ENCODE measurements at places on chromosomes 16 and 17.

DNA sequence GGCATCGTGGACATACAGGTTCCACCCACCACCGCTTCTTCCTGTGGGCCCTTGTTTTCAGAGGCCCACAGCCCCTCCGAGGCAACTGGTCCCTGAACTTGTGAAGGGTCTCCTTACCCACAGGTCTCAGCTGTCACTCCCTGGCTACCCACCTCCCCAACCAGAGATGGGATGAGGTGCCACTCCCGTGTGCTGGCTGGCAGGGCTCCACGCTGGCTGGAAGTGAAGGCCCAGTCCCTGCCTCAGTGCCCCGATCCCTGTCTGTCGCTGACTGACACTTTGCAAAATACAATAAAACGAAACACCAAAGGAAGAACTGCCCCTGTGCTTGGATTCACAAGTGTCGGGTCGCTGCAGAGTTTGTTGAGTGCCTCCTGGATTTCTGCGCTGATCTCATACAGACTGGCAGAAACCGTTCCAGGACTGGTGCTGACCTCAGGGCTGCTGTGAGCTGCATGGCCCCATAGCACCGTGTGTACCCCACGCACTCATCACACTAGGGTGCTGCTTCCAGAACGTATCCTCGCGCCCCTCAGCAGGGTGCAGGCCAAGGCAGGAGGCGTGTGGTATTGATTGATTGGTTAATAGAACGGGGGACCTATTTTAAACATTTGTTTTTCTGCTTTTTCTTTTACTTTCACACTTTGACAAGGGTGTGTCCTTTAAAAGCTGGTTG is 57.0 kb downstream of the PGS1 start:
- ATAC-seq = no peak

- no peak for ATAC-seq
Measured at GRCh38 chr17:81335773-81336157, 40.7 kb upstream of the SLC38A10 start.

DNA sequence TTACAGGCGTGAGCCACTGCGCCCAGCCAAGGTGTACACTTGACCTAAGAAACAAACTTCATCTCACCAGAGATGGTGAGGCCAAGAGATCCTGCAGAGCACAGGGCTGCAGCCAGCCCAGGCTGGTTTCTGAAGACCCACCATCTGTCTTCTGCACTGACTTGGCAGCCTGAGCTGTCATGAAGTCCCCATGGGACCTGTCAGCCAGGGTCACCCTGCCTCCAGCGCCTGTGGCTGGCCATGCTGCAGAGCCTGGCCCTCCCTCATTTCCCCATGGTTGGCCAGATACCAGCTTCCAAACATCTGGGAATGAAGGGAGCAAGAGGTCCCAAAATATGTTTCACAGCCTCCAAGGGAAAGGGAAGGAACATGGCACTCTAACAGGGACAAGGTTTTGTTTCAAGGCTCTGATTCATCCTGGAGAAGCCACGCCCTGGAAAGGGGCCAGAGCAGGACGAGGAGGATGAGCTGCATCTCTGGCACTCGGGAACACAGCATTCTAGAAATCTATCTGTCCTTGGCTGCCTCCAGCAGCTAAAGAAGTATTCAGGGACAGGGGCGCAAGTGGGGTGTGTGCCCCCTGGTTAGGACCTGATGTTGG is 45.3 kb downstream of the DDX19A start:
- ATAC-seq = peak; percentile 54

DNA sequence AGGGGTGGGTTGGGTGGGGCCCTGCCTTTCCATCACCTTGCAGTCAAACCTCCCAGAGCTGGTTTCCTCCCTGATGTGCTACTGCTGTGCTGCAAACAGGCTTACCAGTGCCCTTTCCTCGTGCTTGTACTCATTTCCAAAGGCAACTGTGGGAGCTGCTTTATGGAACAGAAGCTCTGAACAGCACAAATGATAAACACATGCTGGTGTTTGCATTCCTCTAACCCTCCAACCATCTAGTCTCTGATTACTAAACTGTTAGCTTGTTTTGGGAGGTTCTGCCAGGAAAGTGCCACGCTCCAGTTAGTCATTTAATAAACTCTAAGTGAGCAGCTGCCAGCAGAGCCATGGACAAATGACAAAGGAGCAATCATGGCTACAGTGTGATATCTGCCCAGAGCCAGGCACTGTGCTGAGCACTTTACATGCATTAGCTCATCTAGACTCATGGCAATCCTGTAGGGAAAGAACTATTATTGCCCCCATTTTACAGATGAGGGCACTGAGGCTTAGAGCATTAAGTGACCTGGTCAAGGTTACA is 110.4 kb downstream of the VAT1L start:
- ATAC-seq = peak; percentile 80

DNA sequence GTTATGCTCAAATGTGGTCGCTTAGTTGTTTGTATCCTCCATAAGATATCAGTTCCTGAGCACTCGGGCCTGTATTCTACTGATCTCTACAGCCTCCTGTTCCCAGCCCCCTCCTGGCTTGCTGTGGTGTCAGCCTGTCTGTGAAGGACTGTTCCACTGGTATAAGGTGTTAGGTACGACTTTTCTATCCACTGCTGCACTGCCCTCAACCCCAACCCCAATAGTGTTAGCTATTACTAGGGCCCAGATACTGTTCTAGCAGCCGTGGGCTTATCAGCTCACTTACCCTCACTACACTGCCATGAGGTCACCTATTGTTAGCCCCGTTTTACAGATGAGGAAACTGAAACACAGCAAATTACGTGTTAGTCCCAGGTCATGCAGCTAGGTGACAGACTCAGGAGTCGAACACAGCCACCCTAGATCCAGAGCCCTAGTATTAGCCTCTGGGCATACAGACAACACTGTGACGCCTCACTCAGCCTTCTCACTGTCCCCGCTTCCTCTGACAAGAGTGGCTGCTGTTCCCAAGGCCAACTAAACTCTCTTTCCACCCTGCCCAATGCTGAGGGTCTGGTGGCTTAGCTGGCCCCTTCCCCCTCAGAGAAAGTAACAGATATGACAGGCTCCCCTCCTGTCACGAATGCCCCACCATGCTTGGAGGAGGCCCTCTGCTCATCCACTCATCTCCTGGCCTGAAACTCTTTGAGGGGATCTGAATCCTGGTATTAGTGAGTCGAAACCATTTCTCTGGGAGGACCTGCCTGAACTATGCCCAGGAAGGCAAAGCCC is 25.6 kb upstream of the ZNF652 start:
- ATAC-seq = no peak

DNA sequence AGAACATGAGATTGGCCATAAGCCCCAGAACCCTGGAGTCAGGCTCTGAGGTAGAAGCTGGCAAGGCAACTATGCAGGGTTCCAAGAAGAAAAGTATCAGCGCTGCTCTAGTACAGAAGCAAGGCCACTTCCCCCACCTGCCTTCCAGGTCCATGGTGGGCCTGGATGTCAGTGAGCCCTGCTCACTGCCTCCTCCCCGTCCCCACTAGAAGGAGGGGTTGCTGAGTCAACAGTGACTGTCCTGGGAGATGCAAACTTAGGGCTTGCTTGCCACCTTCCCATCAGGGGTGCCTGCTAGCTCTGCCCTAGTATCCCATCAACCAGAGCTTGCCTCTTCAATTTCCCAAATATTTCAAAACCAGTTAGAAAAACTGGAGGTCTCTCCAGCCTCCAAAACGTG is 29.6 kb upstream of the SREBF1 start:
- ATAC-seq = no peak

GRCh38 chr17:3658784-3659449 is 9.5 kb downstream of the TAX1BP3 start:
- ATAC-seq = peak; percentile 1

DNA sequence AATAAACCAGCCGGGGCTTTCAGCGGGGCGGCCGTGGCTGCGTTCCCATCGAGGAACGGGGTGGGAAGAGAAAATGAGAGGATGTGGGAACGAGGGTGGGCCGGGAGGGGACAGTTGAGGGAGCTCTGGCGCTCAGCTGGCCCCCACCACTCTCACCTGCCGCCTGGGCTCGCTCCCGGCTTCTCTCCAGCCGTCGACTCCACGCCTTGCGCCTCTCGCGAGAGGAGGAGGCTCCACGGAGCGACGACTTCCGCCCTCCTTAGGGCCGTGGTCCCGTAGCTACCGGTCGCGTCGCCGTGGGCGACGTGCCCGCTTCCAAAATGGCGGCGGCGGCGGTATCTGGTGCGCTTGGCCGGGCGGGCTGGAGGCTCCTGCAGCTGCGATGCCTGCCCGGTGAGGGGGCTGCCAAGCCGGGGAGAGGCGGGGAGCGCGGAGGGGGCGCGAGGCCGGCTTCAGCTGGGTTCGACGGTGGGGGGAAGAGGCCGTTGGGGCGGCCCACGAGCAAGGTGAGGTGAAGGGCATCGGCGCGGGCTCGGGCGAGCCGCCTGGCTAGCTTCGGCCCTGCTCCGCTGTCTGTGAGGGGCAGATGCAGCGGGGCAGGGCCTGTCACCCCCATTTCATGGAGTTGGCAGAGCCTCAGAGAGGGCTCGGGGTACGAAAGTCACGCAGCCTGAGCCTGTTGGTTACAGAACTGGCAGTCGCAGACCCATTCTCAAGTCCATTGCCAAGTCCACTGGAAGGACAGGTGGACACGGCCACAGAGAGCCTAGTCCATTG is at the start of the genes CIAPIN1 and COQ9:
CIAPIN1 (minus strand) TSS at position 200 of the 777 bp plus-strand sequence. CDS start 6,457 bp downstream, outside the sequence.
COQ9 (plus strand) TSS at position 294 of the 777 bp plus-strand sequence; CDS start at position 321, 27 bp downstream.
- ATAC-seq = peak; percentile 99

DNA sequence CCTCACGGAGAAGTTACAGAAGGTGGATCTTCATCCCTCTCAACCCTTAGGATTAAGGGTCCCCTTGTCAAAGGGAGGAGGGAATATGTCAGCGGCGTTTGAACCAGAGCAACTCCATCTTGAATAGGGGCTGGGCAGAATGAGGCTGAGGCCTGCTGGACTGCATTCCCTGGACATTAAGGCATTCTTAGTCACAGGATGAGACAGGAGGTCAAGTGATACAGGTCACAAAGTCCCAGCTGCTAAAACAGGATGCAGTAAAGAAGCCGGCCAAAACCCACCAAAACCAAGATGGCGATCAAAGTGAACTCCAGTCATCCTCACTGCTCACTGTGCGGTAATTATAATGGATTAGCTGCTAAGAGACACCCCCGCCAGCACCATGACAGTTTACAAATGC is 36.7 kb downstream of the RBFOX3 start:
- no peak for ATAC-seq

DNA sequence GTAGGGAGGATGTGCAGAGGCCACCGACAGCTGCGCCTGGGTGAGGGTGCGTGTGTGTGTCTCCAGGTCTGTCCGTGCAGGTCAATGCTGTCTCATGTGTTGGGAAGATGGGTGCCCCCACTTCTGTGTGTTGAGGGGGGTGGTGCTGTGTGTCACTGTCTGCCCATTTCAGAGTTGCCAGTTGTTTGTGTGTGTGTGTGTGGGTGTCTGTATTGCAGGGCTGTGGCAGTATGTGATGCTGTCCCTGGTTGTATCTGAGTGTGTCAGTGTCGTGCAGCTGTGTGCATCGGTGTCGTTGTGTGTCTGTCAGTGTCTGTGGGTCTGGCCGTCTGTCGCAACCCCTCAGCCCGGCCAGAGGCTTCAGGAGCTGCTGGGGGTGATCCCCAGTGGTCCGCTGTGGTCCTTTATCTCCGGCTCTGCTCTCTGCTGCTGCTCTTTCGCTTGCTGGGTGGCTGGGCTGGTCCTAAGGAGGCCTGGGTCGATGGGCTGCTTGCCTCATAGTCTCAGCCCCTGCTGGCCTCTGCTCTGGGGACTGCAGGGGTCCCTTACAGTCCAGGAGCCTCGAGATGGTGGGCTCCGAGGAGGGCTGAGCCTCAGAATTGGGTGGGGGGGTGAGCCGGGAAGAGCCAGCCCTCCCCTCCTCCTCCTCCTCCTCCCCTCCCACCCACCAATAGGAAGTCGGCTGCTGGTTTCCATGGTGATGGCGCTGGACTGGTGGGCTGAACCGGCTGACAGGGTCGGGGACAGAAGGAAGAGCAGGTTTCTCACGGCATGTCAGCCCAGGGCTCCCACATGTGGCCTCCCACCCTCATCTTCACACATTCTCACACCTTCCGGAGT is at the start of gene TSPOAP1:
TSPOAP1 (minus strand) TSS at position 601 of the 840 bp plus-strand sequence. CDS start 875 bp downstream, outside the sequence.
- ATAC-seq = no peak

- ATAC-seq = no peak
Measured at GRCh38 chr17:81030741-81031565, 4.0 kb upstream of the BAIAP2 start.

- ATAC-seq = no peak
Measured at GRCh38 chr16:70630960-70631745, 15.2 kb upstream of the IL34 start.

- ATAC-seq = no peak
Measured at GRCh38 chr16:2866431-2866830, 8.5 kb upstream of the PRSS22 start.

- no peak for ATAC-seq
Measured at GRCh38 chr17:12287953-12288352, 267.3 kb downstream of the MAP2K4 start.

- ATAC-seq = no peak
Measured at GRCh38 chr17:44118427-44119050, 4.9 kb downstream of the HDAC5 start.

GRCh38 chr17:16351831-16352230 is 1.4 kb downstream of the CENPV start:
- ATAC-seq = peak; percentile 38

DNA sequence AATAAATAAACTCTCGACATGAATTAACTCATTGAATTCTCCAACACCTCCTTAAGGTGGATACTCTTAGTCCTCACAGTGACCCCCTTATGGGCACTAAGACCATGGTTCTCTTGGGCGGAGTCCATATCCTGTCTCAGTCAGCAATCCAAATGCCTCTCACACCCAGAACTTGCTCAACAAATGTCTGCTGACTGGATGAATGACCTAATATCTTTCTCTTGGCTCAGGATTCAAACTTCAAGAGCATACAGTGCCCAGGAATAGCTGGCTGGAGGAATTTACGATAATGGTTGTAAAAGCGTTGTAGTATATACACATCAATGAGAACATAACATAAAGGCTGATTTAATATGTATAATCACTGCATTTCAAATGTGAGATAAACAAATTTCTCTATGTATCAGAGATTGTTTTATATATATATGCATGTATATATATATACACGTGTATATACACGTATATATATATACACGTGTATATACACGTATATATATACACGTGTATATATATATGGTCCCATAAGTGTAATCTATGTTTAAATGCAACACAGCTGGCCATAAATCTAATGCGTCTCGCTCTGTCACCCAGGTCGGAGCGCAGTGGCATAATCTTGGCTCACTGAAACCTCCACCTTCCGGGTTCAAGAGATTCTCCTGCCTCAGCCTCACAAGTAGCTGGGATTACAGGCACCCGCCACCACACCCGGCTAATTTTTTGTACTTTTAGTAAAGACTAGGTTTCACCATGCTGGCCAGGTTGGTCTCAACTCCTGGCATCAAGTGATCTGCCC is 6.5 kb upstream of the UBB start:
- no peak for ATAC-seq

DNA sequence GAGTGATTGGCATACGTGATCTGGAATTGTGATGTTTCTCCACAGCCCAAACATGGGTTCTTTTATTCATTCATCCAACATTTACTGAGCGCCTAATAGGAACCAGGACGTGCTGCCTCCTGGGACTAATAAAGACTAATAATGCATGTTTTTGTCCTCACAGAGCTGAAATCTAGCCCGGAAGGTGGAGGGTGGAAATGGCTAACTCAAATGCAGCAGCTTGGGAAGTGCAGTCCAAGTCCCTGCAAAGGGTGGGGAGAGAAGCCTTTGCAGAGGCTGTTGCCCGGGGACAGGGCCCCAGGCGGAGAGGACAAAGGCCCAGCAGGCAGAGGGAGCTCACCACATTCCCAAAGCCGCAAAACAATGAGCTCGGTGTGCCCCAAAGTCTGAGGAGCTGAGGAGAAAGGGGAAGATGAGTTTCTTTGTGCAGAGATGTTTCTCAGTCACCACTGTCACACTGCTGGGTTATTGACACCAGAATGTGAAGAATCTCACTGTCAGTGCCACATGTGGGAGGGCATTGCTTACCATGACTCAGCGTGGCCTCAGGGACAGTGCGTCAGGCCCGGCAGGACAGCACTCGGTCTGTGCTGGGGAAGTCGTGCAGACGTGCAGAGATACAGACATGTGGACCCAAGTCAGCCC is 118.2 kb upstream of the CHMP6 start:
- ATAC-seq = no peak
